ENCODE measurements at places on chromosomes 4 and X. TPM values are rescaled to one million over a fixed set of nuclear protein-coding genes. Genes with fewer than 3 reads are reported as not detected.

DNA sequence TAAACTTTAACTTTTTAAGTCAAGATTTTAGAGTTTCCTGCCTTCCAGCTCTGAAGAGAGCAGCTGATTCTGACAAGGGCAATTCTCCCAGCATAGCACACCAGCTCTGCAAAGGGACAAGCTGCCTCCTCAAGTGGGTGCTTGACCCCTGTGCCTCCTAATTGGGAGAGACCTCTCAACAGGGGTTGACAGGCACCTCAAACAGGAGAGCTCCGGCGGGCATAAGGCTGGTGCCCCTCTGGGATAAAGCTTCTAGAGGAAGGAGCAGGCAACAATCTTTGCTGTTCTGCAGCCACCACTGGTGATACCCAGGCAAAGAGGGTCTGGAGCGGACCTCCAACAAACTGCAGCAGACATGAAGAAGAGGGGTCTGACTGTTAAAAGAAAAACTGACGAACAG, 872.9 kb upstream of the PCDH10 start:
- no peak overlapping the region for H3K4me3 ChIP-seq
- DNase-seq, result no peak
- H3K4me1 ChIP-seq, result no peaks in the 10 kb centered on the region
- no peaks in the 10 kb centered on the region for H3K36me3 ChIP-seq

- H3K27ac ChIP-seq, result no peak overlapping the region
- no peak overlapping the region for H3K4me3 ChIP-seq
- no peak for DNase-seq
Measured at GRCh38 chr4:113057891-113058290, 8.4 kb downstream of the ANK2 start.

- no peak overlapping the region for H3K4me3 ChIP-seq
- H3K4me1 ChIP-seq, result no peaks in the 10 kb centered on the region
- no peaks in the 10 kb centered on the region for H3K36me3 ChIP-seq
- no peak overlapping the region for H3K27ac ChIP-seq
- H3K27me3 ChIP-seq, result peaks cover 6% of the 10 kb centered on the region
Measured at GRCh38 chr4:158597879-158598596, 73.6 kb downstream of the C4orf46 start.

GRCh38 chr4:88706574-88706973, 8.9 kb upstream of the NAP1L5 start:
- H3K36me3 ChIP-seq, result peaks cover 31% of the 10 kb centered on the region
- H3K4me1 ChIP-seq, result no peaks in the 10 kb centered on the region
- no peaks in the 10 kb centered on the region for H3K27me3 ChIP-seq
- H3K27ac ChIP-seq, result no peak overlapping the region
- H3K4me3 ChIP-seq, result no peak overlapping the region

DNA sequence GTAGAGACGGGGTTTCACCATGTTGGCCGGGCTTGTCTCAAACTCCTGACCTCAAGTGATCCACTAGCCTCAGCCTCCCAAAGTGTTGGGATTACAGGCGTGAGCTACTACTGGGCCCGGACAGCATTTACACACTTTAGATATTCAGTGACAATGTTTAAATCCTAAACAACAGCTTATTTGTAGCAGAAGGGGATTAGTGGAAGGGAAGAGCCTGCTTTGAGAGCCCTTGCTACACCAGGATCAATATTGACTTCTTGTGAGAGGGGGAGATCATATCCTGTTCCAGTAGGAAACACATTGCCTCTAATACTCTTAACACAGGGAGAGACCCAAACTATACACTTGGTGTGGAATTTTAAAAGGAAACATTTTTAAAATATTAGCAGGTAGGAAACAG, 7.1 kb downstream of the MGST2 start:
- H3K4me1 ChIP-seq, result peaks cover 39% of the 10 kb centered on the region
- H3K4me3 ChIP-seq, result no peak overlapping the region
- no peaks in the 10 kb centered on the region for H3K27me3 ChIP-seq
- no peak for DNase-seq
- no peak overlapping the region for H3K27ac ChIP-seq

GRCh38 chrX:136157187-136157586, 9.9 kb downstream of the FHL1 start:
- no peak for DNase-seq
- H3K4me1 ChIP-seq, result no peaks in the 10 kb centered on the region
- no peak overlapping the region for H3K27ac ChIP-seq
- no peak overlapping the region for H3K4me3 ChIP-seq

DNA sequence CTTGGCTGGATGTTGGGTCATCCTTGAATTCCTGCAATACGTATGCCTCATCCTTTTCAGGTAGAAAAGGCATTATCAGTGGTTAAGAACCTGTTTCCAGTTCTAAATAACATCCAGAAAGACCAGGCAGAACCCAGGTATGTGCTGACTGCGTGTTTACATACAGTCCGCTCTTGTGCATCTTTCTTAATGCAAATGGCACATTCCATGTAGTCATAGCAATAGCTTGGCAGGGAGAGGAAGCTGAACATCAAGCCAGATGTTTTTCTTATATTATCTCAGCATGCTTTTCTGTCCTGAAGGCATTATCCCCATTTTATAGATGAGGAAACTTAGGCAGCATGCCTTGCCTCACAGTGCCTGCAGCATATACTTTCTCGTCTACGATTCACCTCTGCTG, 2.1 kb downstream of the DCLK2 start:
- H3K36me3 ChIP-seq, result no peaks in the 10 kb centered on the region
- no peaks in the 10 kb centered on the region for H3K27me3 ChIP-seq
- H3K27ac ChIP-seq, result no peak overlapping the region
- peak overlapping the region; percentile 75 for H3K4me3 ChIP-seq

DNA sequence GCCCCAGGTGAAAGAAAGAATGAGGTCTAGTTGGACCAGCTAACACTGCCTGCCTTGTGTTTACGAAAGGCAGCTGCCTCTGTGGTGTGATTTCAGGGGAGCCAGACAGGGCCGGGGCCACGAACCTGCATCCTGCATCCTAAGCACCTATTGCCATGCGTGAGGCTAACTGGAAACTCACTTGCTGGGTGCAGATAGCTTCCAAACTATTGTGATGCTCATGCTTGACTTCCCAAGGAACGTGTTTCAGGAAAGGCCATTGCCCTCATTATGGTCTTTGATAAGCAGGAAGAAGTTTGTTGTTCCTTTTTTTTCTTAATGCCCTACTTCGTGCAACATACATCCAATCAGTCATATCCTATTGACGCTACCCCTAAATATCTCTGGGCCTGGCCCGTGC, 2.3 kb upstream of the IRF2 start:
- no peak overlapping the region for H3K4me3 ChIP-seq
- peaks cover 29% of the 10 kb centered on the region for H3K4me1 ChIP-seq
- no peaks in the 10 kb centered on the region for H3K27me3 ChIP-seq
- no peak for DNase-seq

- H3K4me1 ChIP-seq, result peaks cover 12% of the 10 kb centered on the region
- H3K36me3 ChIP-seq, result no peaks in the 10 kb centered on the region
- H3K4me3 ChIP-seq, result no peak overlapping the region
- no peak for DNase-seq
- peaks cover 100% of the 10 kb centered on the region for H3K27me3 ChIP-seq
Measured at GRCh38 chr4:185016101-185016940, 2.0 kb upstream of the HELT start.

GRCh38 chr4:2280531-2281300, 18.8 kb upstream of the MXD4 start:
- H3K27ac ChIP-seq, result no peak overlapping the region
- no peaks in the 10 kb centered on the region for H3K27me3 ChIP-seq

- peaks cover 13% of the 10 kb centered on the region for H3K4me1 ChIP-seq
- H3K36me3 ChIP-seq, result peaks cover 79% of the 10 kb centered on the region
- no peak overlapping the region for H3K4me3 ChIP-seq
- H3K27ac ChIP-seq, result no peak overlapping the region
- H3K27me3 ChIP-seq, result no peaks in the 10 kb centered on the region
- peak; percentile 32 for DNase-seq
Measured at GRCh38 chr4:184775854-184776555, 42.1 kb upstream of the CENPU start.

GRCh38 chr4:76488888-76489685, 54.1 kb downstream of the SHROOM3 start:
- H3K27ac ChIP-seq, result no peak overlapping the region
- DNase-seq, result no peak
- no peak overlapping the region for H3K4me3 ChIP-seq
- no peaks in the 10 kb centered on the region for H3K36me3 ChIP-seq

GRCh38 chrX:2514131-2514530, 13.4 kb upstream of the DHRSX start:
- H3K27ac ChIP-seq, result no peak overlapping the region
- peaks cover 7% of the 10 kb centered on the region for H3K27me3 ChIP-seq
- no peaks in the 10 kb centered on the region for H3K4me1 ChIP-seq
- no peak overlapping the region for H3K4me3 ChIP-seq
- no peak for DNase-seq

- H3K36me3 ChIP-seq, result no peaks in the 10 kb centered on the region
- no peaks in the 10 kb centered on the region for H3K27me3 ChIP-seq
- no peak for DNase-seq
Measured at GRCh38 chrX:77389891-77390290, 57.3 kb upstream of the FGF16 start.

GRCh38 chrX:74080165-74080564, 223.8 kb upstream of the ZCCHC13 start:
- DNase-seq, result no peak
- H3K27me3 ChIP-seq, result no peaks in the 10 kb centered on the region
- no peak overlapping the region for H3K27ac ChIP-seq

DNA sequence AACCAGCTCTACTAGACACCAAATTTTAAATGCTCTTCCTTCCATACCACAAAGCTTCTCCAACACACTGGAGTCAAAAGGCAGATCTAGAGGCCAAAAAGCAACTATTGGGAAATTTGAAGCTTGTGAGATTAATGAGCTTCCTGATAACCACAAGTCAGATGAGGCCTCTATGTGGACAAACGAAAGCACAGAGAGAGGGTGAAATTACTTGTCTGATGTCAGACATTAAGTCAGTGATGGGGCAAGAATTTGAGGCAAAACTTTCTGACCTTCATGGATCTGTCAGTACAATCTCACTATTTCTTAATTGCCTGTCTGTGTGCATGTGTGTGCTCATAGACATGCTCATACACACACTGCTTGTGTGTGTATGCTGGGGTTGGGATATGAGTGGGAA, 103.6 kb downstream of the GUCY2F start:
- H3K4me1 ChIP-seq, result no peaks in the 10 kb centered on the region
- H3K36me3 ChIP-seq, result no peaks in the 10 kb centered on the region
- no peaks in the 10 kb centered on the region for H3K27me3 ChIP-seq
- H3K4me3 ChIP-seq, result no peak overlapping the region
- DNase-seq, result no peak

GRCh38 chr4:186932196-186932595, 208.5 kb upstream of the FAT1 start:
- no peaks in the 10 kb centered on the region for H3K4me1 ChIP-seq
- no peak overlapping the region for H3K27ac ChIP-seq
- H3K4me3 ChIP-seq, result no peak overlapping the region

GRCh38 chr4:75745721-75746199, 21.4 kb downstream of the USO1 start:
- H3K4me3 ChIP-seq, result no peak overlapping the region
- H3K27ac ChIP-seq, result no peak overlapping the region
- DNase-seq, result no peak
- peaks cover 14% of the 10 kb centered on the region for H3K4me1 ChIP-seq
- H3K36me3 ChIP-seq, result no peaks in the 10 kb centered on the region

GRCh38 chrX:39203427-39203826, 402.2 kb downstream of the MID1IP1 start:
- DNase-seq, result no peak
- no peak overlapping the region for H3K27ac ChIP-seq
- no peaks in the 10 kb centered on the region for H3K36me3 ChIP-seq
- H3K4me3 ChIP-seq, result no peak overlapping the region
- H3K27me3 ChIP-seq, result no peaks in the 10 kb centered on the region

- peaks cover 65% of the 10 kb centered on the region for H3K27me3 ChIP-seq
- H3K27ac ChIP-seq, result no peak overlapping the region
- no peak overlapping the region for H3K4me3 ChIP-seq
- no peaks in the 10 kb centered on the region for H3K4me1 ChIP-seq
- DNase-seq, result no peak
- no peaks in the 10 kb centered on the region for H3K36me3 ChIP-seq
Measured at GRCh38 chr4:5979981-5980380, 38.2 kb downstream of the C4orf50 start.

The ZCCHC12 gene
- not detected for total RNA-seq

The LNX1 gene
- 2.6 TPM for total RNA-seq

The NAA11 gene
- total RNA-seq, result not detected

The GPR34 gene
- 1.0 TPM for total RNA-seq

The DBET gene
- total RNA-seq, result not detected

The USP17L20 gene
- total RNA-seq, result not detected

All from heart right ventricle (tissue), 16 donors.